ENCODE measurements at places on chromosomes 1 and 21.
A peak's percentile ranks its signal among the peaks of the same experiment; 100 is the strongest.

GRCh38 chr1:112061056-112061455 lies 71.6 kb upstream of the KCND3 start:
- no peak for DNase-seq

DNA sequence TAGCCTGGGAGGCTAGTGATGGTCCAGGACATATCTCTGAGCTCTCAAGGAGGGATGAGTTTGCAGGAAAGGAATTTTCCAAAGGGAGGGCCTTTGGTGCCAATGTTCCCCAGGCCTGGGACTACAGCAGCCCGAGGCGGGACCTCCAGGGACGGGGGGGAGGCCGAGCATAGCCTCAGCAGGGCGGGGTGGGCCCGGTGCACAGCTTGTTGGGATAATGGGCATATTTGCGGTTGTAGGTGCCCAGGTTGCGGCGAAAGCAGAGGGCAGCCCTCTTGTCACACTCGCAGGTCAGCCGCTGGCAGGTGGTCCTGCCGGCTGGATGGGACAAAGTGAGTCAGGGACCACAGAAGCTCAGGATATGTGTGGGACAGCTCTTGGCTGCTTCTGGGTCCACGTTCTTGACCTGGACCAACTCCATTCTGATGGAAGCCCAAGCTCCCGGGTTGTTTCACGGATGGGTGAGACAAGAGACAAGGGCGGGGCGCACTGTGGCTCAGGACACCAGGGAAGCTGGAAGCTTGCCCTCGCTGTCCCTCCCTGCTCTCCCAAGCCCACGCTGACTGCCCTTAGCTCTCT lies 3.2 kb downstream of the PLA2G2E start:
- DNase-seq: no peak

- DNase-seq: no peak
Observed at GRCh38 chr21:23955135-23955843, 1652.0 kb downstream of the MRPL39 start.

DNA sequence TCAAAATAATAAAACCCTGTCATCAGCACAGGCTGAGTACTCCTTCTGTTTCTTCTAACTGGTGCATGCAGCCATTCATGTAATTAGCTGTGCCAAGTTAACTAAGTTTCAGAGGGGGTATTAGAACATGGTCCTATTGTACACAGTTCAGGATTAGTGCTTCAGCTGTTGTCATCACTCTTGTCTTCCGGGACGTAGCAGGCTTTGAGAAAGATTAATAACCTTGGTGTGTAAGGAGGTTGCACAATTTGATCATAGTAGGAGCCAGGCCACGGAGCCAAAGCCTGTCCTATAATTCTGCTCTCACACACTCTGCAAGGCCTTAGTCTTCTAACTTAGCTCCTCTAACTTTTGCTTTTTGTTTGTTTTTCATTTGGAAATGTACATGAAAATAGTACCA lies 44.7 kb downstream of the PTGFRN start:
- DNase-seq: no peak

- no peak for DNase-seq
Observed at GRCh38 chr1:157833145-157833544, 8.5 kb downstream of the CD5L start.

DNA sequence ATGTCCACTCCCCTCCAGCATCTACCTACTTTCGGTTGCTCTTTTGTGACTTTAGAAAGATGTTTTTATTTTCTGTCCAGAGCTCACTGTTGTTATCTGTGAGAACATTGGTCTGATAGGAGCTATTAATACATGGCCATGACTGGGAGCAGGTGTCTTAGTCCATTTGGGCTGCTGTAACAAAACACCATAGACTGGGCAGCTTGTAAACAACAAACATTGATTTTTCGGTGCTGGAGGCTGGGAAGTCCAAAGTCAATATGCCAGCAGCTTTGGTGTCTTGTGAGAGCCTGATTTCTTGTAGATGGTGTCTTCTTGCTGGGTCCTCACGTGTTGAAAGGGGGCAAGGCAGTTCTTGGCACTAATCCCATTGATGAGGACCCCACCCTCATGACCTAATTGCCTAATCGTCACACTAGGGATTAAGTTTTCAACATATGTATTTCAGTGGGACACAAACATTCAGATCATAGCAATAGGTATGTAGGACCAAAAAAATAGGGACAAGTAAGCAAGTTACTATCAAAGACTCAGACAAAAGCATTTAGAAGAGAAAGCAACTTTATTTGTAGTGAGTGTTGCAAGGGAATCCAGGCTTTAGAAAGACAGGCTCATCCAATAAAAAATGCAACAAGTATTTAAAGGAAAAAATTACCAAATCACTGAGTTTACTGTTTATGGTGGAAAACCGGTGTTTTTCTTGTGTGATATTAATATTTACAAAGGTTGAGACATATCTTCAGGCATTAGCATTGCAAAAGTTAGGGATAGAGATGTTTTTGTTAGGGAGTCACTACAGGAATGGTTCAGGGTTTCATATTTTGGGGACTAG lies 55.2 kb upstream of the WDR26 start:
- DNase-seq: peak; percentile 10

GRCh38 chr1:205595435-205595834 lies 36.4 kb downstream of the ELK4 start:
- no peak for DNase-seq

GRCh38 chr1:189237008-189237407 lies 1240.7 kb downstream of the BRINP3 start:
- DNase-seq: no peak

DNA sequence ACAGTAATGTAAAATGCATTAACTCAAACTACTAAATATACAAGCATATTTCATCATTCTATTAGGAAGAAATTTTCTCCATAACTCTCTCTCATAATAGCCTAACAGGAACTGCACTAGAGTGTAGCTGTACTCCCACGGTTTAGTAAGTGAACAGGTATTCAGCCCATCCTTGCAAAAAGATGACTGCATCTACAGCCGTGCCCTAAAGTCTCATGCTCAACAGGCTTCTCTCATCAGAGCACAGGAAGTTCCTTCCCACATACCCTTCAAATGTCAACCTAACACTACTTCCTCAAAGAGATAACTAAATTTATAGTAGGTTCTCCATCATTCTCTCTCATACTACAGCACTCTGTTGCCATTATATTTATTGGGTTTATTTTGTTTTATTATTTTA lies 251.6 kb downstream of the AKT3 start:
- no peak for DNase-seq

- DNase-seq: no peak
Observed at GRCh38 chr1:30034627-30035521, 688.5 kb downstream of the MATN1 start.

GRCh38 chr1:154906621-154907081 lies 29.9 kb downstream of the PMVK start:
- DNase-seq: no peak

DNA sequence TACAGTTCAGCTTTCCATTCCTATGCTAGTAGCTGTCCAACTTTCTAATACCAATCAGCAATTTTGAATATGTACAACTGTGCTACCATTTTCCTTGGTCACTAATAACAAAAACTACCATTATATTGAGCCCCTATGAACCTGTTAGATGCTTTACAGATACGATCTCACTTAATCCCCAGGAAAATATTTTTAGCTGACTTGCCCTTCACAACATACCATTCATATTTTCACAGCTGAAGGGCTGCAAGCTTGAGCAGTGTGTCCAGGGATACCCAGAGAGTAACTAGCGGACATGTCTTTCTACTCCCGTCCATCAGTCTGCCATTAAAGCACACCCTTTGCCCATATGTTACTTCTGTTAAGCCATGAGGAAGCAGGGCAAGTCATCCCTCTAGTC lies 140.5 kb downstream of the SPATA46 start:
- DNase-seq: no peak

DNA sequence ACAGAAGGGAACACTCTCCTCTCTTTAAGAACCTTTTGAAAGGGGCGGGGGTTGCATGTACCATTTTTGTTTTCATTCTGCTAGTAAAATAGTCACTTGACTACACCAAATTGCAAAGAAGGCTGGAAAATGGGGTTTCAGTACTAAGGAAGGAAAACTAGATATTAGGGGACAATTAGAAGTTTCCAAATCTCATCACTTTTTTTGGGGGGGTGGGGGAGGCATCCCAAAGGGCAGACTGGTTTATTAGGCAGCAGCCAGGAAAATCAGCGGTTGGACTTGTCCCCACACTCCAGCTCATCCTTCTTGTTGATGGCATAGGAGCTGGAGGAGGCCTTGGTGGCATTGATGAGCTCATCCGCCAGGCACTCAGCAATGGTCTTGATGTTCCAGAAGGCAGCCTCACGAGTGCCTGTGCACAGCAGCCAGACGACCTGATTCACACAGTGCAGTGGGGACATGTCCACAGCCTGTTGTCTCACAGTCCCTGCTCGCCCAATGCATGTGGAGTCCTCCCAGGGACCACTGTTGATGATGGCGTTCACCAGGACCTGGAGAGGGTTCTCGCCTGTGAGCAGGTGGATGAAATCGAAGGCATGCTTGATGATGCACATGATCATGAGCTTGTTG lies 1.7 kb upstream of the TMEM50B start:
- no peak for DNase-seq

DNA sequence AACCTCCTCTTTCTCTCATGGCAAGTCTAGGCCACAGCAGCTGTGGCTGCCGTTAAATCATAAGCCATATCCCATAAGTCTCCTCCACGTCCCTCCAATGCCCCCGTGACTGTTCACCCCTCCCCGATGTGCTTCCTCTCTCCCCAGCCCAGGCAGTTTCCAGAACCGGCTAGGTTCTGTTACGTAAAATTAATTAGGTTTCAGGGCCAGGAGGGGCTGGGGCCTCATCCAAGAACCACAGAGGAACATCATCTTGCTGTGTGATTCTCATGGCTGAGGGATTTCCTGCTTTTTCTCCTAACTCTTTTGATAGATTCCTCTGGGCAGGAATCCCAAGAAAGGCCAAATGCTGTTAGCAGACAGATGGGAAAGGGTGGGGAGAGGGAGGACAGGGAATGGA lies 141.8 kb upstream of the AJAP1 start:
- no peak for DNase-seq

- DNase-seq: no peak
Observed at GRCh38 chr1:210367566-210367965, 38.9 kb downstream of the HHAT start.

DNA sequence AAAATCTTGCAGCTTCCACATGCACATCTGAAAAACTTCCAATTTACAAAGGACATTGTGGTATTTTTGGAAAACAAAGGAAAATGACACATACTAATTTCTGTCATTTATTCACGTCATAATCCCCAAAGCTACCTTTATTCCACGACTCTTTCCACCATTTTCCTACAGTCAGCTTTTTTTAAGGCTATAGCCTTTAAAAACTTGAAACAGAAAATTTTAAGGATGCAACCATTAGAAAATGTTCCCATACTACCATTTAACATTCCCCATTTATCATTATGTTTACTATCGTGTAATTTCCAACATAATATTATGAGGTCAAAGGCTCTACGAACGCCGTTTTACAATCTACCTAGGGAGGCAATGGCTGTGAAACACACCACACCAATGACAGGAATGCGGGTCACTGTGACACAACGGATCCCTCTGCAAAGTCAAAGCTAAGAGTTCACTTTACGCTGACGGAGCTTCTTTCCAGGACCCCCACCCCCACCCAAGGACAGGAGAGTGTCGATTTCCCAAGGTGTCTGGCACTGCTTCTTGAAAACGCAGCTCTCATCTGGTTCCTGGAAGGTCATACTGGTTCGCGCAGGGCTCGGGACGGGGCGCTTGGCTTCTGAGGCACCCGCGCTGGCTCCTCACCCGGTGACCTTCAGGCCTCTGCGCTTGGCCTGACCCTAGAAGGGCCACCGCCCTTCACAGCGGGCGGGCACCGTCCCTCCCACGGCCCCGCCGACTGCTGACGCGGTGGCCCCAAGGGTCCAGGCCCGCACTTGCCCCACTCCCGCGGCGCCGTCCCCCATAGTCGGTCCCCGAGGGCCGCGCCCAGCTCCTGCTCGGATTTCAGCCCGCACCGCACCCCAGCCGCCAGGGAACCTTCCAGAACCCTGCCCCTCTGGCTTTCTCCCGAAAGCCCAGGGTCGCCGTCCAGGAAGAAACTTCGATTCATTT lies 50.5 kb upstream of the ATF3 start:
- DNase-seq: peak; percentile 39

GRCh38 chr1:19067182-19067911 lies 110.9 kb upstream of the IFFO2 start:
- DNase-seq: peak; percentile 64

DNA sequence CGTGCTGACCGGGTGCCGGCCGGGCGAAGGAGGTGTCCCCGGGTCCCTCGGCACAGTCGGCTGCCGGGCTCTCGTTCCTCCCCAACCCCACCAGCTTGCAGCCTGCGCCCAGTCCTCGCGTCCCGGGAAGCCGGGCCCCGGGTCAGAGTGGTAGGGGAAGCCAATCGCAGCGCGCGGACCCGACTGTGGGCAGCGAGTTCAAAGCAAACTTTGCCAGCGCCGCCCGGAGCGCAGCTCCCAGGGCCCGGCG lies 328 bp downstream of the MYCL start:
- DNase-seq: peak; percentile 56

- peak; percentile 8 for DNase-seq
Observed at GRCh38 chr1:88216441-88216840, 467.6 kb upstream of the PKN2 start.

GRCh38 chr1:208029381-208030287 lies 118.7 kb upstream of the CD34 start:
- no peak for DNase-seq

DNA sequence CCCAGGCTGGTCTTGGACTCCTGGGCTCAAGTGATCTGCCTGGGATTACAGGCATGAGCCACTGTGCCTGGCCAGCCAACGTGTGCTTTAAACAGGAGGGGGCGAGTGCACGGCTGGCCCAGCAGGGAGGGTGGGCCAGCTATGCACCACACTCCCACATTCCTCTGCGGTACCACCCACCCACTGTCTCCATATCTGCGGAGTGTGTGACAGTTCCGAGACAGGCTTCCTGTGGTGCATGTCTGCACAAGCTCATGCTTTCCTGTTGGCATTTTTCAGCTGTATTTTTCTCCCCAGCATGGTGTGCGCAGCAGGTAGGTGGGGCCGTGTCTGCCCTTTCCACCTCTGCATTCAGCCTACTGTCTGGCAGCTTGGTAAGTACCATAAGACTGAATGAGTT lies 183.3 kb downstream of the AJAP1 start:
- DNase-seq: no peak

GRCh38 chr1:186564582-186564981 lies 103.7 kb upstream of the PDC start:
- no peak for DNase-seq

- DNase-seq: no peak
Observed at GRCh38 chr1:21517660-21518480, 8.6 kb downstream of the ALPL start.

- DNase-seq: no peak
Observed at GRCh38 chr1:246302251-246302625, 204.8 kb downstream of the SMYD3 start.

DNA sequence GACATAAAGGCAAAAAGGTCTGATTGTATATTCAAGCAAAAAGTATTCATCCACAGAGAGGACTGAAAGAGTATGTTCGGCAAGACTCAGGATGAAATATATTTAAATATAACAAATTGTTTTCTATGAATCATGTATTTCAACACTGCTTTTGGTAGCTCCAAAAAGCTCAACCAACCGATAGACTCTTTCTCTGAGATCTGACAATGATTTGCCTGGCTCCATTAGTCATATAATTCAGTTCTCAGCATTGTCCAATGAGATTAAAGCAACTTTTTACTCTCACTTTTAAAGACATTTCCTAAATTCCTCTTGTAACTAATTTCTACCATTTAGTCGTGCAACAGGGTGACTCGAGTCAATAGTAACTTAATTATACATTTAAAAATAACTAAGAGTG lies 319.1 kb upstream of the GREM2 start:
- DNase-seq: no peak

Data from NCI-H146 (cell line).